SHP77 treated with DMSO at 0.1 percent for 48 hours (cell line): ENCODE measurements at places on chromosomes 4 and X.

- DNase-seq = no peak
These were observed 45.3 kb upstream of the CDKN2AIP start for GRCh38 chr4:183399126-183399522.

DNA sequence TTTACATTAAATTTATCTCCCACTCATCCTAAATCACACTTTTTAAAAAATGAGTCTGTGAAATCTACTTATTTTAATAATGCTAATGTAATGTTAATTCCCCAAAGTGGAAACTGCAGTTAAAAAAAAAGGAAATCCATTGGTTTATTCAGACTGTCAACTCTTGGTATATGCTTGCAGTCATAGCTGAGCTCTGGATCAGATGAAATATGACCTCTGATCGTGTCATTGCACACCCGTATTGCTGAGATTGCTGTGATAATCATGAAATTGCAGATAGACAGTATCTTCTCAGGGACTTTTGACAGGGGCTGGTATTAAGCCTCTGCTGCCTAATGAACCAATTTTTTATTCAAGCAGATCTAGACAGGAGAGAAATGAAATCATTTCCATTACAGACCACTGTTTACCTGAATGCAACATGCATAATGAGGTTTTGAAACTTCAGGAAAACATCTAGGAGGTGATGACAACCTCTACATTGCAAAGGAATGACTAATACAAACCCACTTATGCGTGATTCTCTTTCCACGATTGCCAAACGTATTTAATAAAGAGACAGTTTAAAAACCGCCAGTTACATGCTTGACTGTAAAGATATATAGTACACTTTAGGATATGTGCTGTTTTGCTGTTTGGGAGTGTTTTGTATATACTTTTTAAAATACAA, 138.3 kb upstream of the PUDP start:
- DNase-seq = no peak

DNA sequence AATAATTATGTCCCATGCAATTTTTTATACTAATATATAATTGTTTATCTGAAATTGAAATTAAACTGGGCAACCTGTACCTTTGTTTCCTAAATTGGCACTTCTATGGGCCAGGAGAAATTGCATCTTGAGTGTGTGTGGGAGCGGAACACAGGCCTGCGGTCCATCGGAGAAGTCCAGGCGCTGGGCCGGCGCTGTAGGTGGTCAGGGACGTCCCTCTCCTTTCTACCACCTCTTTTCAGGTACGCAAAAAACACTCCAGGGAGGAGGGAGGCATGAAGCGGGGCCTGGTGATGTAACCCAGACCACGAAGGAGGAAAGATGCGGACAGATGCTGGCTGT, 717 bp downstream of the MGAT4D start:
- no peak for DNase-seq

- no peak for DNase-seq
These were observed 68.7 kb upstream of the GUCY1A1 start for GRCh38 chr4:155597933-155598451.

DNA sequence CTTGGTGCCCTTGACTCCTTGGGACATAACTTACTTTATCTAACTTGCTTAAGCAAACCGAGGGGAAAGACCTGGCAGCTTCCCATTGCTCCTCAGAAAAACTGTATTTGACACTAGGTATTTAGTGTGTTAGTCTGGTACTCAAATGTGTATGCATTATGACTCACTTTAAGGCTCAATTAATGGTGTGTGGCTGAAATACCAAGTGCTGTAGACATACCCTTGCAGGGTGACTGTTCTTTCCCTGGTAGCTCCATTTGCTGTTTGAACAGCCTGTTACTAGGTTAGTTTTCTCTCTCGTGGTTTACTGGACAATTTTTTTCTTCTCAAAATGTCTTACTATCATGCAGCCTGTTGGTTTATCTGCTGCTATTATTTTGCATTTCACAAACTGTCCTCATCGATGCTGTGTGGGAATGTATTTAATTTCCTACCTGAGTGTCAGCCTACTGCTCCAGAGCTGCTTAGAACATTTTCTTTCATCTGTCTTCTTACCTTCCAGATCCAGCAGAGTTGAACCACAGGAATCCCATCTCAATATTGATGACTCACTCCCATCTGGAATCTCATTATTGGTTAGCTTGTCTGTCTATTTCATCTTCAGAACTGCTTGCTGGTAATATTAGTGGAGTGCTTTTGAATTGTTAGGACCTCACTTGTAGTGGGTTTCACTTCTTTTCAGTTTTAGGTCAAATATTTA, 158.0 kb upstream of the FAT1 start:
- DNase-seq = no peak

- DNase-seq = no peak
These were observed 873.2 kb downstream of the RPA4 start for GRCh38 chrX:97756879-97757278.

GRCh38 chrX:129846716-129847115, 3.0 kb upstream of the ZDHHC9 start:
- DNase-seq = no peak

GRCh38 chrX:105701310-105702052, 120.9 kb upstream of the NRK start:
- no peak for DNase-seq
